ENCODE measurements at places on chromosomes 11 and 22. TPM values are rescaled to one million over a fixed set of nuclear protein-coding genes. Genes with fewer than 3 reads are reported as not detected.

- H3K27ac ChIP-seq, result no peak overlapping the region
- H3K36me3 ChIP-seq, result no peaks in the 10 kb centered on the region
- H3K27me3 ChIP-seq, result no peaks in the 10 kb centered on the region
These were observed 81.6 kb downstream of the ZC3H12C start for GRCh38 chr11:110174645-110175310.

DNA sequence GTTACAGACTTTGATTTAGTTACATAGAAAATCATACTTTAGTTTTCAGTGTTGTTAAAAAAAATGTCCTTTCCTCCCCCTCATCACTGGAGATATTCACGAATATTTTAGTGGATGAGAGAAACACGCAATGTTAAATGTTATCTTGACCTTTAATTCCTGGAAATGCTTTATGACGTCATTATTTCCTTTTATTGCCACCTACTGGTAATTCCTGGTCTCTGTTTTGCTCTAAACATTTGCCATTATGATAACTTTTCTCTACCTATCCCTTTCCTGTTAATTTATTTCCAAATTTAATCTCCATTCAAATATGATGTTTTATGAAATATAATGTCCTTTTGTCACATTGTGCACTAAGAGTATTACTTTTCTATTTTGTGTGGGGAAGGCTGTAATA lies 770.6 kb downstream of the FAM181B start:
- DNase-seq, result no peak
- no peak overlapping the region for H3K4me3 ChIP-seq
- H3K36me3 ChIP-seq, result no peaks in the 10 kb centered on the region
- H3K4me1 ChIP-seq, result no peaks in the 10 kb centered on the region
- no peaks in the 10 kb centered on the region for H3K27me3 ChIP-seq

DNA sequence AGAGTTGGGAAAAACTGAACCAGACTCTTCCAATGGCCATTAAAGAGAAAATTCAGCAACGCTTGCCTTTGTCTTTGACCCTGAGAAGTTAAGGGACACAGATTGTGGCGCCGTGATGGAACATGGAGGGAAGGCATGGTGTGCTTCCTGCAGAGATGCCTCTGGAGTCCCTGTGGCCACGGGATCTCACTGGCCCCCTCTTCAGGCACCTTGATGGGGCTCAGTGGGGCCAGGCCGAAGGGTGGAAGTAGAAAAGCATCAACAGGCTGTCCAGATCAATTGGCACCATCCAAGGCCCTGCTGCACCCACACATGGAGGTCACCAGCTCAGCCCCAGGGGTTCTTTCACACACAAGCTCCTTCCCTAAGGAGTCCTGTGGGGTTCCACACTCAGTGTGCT lies 42.9 kb downstream of the MORC2 start:
- H3K36me3 ChIP-seq, result peaks cover 13% of the 10 kb centered on the region
- no peaks in the 10 kb centered on the region for H3K27me3 ChIP-seq
- H3K27ac ChIP-seq, result no peak overlapping the region
- H3K4me3 ChIP-seq, result no peak overlapping the region
- H3K4me1 ChIP-seq, result peaks cover 4% of the 10 kb centered on the region

GRCh38 chr22:37206841-37207821 lies 5.1 kb downstream of the SSTR3 start:
- H3K27ac ChIP-seq, result no peak overlapping the region
- H3K27me3 ChIP-seq, result peaks cover 12% of the 10 kb centered on the region

DNA sequence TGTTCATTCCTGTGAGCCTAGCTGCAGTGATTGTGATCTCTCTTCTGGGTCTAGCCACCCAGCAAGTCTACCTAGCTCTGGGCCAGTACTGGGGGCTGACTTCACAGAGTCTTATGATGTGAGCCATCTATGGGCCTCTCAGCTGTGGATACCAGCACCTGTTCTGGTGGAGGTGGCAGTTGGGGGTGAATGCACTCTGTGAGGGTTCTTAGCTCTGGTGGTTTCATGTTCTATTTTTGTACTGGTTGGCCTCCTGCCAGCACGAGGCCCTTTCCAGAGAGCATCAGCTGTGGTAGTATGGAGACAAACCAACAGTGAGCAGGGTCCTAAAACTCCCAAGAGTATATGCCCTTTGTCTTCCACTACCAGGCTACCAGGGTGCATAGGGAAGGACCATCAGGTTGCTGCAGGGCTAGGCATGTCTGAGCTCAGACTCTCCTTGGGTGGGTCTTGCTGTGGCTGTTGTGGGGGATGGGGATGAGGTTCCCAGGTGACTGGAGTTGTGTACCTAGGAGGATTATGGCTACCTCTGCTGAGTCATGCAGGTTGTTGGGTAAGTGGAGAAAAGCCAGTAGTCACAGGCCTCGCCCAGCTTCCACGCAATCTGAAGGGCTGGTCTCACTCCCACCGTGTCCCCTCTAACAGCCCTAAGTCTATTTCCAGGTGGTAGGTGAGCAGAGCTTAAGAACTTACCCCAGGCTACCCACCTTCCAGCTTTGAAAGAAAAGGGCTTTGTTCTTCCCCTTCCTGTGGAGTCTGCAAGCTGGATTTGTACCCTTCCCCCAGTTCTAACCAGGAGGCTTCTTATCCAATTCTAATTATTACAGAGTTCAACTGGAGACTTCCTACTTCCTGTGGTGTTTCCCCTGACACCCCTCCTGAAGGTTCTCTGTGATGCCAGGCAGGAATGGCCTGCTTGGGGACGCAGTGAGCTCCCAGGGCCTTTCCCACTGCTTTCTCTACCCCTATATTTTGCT lies 250.7 kb downstream of the LUZP2 start:
- H3K27ac ChIP-seq, result no peak overlapping the region
- H3K4me1 ChIP-seq, result no peaks in the 10 kb centered on the region
- no peaks in the 10 kb centered on the region for H3K36me3 ChIP-seq
- no peaks in the 10 kb centered on the region for H3K27me3 ChIP-seq
- no peak for DNase-seq

GRCh38 chr22:29716814-29717545 lies 2.8 kb upstream of the CABP7 start:
- DNase-seq, result peak; percentile 60
- H3K4me3 ChIP-seq, result no peak overlapping the region
- no peaks in the 10 kb centered on the region for H3K36me3 ChIP-seq
- H3K27ac ChIP-seq, result no peak overlapping the region
- no peaks in the 10 kb centered on the region for H3K27me3 ChIP-seq

- H3K4me1 ChIP-seq, result peaks cover 8% of the 10 kb centered on the region
- DNase-seq, result no peak
- H3K27me3 ChIP-seq, result no peaks in the 10 kb centered on the region
- H3K36me3 ChIP-seq, result no peaks in the 10 kb centered on the region
- no peak overlapping the region for H3K4me3 ChIP-seq
These were observed 86.6 kb upstream of the FGF3 start for GRCh38 chr11:69905611-69906452.

The MMP27 gene
- polyA plus RNA-seq, result 0.08 TPM

The DRD4 gene
- 0.14 TPM for polyA plus RNA-seq

The SLC25A18 gene
- polyA plus RNA-seq, result 5.7 TPM

DNA sequence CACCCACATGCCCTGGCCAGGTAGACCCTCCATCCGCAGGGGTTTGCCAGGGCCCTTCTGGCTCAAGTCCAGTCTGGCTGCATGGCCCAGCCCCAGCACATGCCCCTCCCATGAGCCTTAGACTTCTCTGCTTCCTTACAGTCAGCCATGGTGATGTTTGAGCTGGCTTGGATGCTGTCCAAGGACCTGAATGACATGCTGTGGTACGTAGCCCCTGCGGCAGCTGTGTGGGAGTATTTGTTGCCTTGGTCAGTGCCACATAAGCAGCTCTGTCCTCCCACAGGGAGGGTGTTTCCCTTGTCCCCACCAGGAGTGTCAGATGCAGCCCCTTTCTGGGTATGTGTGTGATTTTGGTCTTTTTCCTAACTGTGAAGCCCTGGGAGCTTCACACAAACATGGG lies 17.5 kb downstream of the CDC45 start:
- H3K4me3 ChIP-seq, result no peak overlapping the region
- no peak for DNase-seq
- H3K36me3 ChIP-seq, result no peaks in the 10 kb centered on the region
- no peaks in the 10 kb centered on the region for H3K27me3 ChIP-seq

DNA sequence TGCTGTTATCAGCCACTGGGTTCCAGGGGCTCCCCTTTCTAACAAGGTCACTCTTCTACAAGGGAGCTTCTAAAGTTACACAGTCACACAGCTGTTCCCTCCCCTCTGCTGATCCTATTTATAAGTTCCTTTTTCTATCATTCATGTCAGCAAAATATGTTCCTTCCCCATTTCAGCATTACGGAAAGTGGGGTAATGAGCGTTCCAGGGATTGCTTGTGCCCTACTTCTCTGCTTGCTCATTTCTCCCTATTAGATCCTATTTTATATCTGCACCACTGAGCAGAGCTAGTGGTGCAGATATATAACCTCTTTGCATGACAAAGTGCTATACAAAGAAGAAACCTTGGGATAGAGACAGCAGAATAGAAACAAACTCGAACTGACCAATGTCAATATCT lies 22.7 kb upstream of the PLEKHB1 start:
- H3K27me3 ChIP-seq, result no peaks in the 10 kb centered on the region
- H3K4me3 ChIP-seq, result peak overlapping the region; percentile 35
- DNase-seq, result no peak
- peaks cover 9% of the 10 kb centered on the region for H3K4me1 ChIP-seq
- H3K27ac ChIP-seq, result peak overlapping the region; percentile 31
- H3K36me3 ChIP-seq, result no peaks in the 10 kb centered on the region

The THAP12 gene
- 17.1 TPM for polyA plus RNA-seq

The SLN gene
- polyA plus RNA-seq, result 475 TPM

GRCh38 chr22:45709060-45709739 lies 37.6 kb downstream of the ATXN10 start:
- DNase-seq, result peak; percentile 23
- H3K36me3 ChIP-seq, result no peaks in the 10 kb centered on the region
- peak overlapping the region; percentile 57 for H3K27ac ChIP-seq
- H3K4me3 ChIP-seq, result no peak overlapping the region

DNA sequence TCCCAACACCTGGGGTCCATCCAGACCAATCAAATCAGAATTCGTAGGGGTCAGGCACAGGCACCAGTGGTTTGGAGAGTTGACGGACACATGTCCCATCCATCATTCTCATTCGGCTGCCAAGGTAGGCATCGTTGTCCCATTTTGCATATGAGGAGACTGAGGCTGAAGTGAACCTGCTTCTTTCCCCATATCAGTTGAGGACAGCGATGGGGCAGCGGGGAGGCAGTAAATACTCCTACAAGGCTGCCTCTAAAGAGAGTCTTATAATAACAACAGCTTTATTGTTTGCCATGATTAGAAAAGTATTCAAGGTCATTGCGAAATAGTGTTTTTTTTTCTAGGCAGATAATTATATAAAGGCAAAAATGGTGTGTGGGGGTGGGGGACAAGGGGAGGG lies 1.6 kb upstream of the BEST1 start:
- H3K27ac ChIP-seq, result no peak overlapping the region
- no peaks in the 10 kb centered on the region for H3K4me1 ChIP-seq
- H3K27me3 ChIP-seq, result no peaks in the 10 kb centered on the region
- H3K4me3 ChIP-seq, result no peak overlapping the region

DNA sequence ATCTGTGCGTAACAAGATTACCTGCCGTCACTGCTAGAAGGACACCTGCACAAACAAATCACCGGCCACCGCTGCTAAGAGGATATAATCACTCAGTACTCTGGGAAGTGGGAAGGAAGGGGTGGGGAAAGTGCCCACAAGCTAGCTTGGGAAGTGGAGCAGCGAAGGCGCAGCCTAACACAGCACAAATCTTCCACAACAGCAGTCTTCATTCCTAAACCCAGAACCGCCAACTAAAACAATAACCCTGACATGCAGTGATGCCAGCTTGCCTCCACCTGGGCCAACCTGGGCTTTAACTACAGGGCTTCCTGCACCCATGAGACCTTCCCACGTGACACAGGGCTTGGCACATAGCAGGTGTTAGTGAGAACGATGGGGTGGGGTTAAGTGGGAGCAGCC lies 5.1 kb downstream of the DGCR2 start:
- no peak overlapping the region for H3K4me3 ChIP-seq
- no peaks in the 10 kb centered on the region for H3K27me3 ChIP-seq
- no peak overlapping the region for H3K27ac ChIP-seq
- DNase-seq, result no peak
- peaks cover 5% of the 10 kb centered on the region for H3K36me3 ChIP-seq

GRCh38 chr11:66315498-66315885 lies 1.4 kb downstream of the CD248 start:
- DNase-seq, result no peak
- H3K27ac ChIP-seq, result peak overlapping the region; percentile 36
- no peaks in the 10 kb centered on the region for H3K4me1 ChIP-seq
- peaks cover 6% of the 10 kb centered on the region for H3K27me3 ChIP-seq
- H3K36me3 ChIP-seq, result no peaks in the 10 kb centered on the region
- H3K4me3 ChIP-seq, result peak overlapping the region; percentile 69

DNA sequence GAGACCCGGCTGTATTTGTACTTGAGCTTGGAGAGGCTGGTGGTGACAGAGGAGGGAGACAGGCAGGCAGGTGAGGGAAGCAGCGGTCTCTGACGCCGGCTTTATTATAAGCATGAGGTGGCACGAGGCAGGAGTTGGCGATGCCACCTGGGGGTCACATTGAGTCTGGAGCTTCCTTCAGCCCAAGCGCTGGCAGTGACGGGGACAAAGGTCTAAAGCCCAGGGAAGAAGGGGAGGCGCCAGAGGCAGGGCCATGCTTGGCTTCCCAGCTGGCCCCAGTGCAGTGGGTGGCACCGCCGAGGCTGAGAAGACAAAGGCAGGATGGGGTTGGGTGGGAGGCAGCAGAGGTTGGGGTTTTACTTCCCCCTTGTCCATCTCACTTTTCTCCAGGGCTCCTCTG lies 4.5 kb downstream of the FXYD2 start:
- no peak overlapping the region for H3K27ac ChIP-seq
- no peak overlapping the region for H3K4me3 ChIP-seq
- peaks cover 12% of the 10 kb centered on the region for H3K4me1 ChIP-seq
- peak; percentile 36 for DNase-seq

The GSTT2B gene
- polyA plus RNA-seq, result 15.1 TPM

GRCh38 chr11:132048040-132048439 lies 677.6 kb downstream of the NTM start:
- H3K36me3 ChIP-seq, result no peaks in the 10 kb centered on the region
- DNase-seq, result no peak
- H3K4me3 ChIP-seq, result no peak overlapping the region
- H3K27ac ChIP-seq, result no peak overlapping the region
- no peaks in the 10 kb centered on the region for H3K27me3 ChIP-seq
- no peaks in the 10 kb centered on the region for H3K4me1 ChIP-seq

DNA sequence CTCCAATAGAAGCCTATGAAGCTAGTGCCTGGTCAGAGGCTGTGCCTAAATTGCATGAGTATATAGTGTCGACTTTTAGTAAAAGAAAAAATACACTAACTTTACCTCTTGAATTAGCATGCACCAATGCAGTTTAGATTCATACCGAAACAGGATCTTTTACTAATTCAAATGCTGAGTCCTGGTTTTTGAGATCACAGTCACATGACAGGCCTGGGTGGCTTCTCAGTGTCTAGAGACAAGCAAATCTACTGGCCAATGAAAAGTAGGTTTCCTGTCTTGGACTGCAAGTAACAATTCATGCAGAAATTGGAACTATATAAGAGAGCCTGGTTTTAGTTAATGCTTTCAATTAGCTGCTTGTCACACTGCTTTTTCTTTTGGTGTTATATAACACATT lies 7.2 kb downstream of the ARHGEF12 start:
- no peaks in the 10 kb centered on the region for H3K27me3 ChIP-seq
- H3K27ac ChIP-seq, result peak overlapping the region; percentile 61
- peak overlapping the region; percentile 35 for H3K4me3 ChIP-seq
- peaks cover 84% of the 10 kb centered on the region for H3K4me1 ChIP-seq
- H3K36me3 ChIP-seq, result no peaks in the 10 kb centered on the region

Measured in psoas muscle (tissue), 8 donors.